A375 (cell line): ENCODE measurements at places on chromosomes 2 and 18. TPM values are rescaled to one million over a fixed set of nuclear protein-coding genes. Genes with fewer than 3 reads are reported as not detected.

Gene TTC21B
- total RNA-seq: 11.6 and 18.2 TPM in 2 replicates

Gene PJVK
- 1.4 and 1.6 TPM in 2 replicates for total RNA-seq

Gene LDLRAD4
- total RNA-seq: under 0.01 and 1.6 TPM in 2 replicates

Gene OXER1
- not detected in 2 replicates for total RNA-seq

Gene RNPEPL1
- total RNA-seq: 9.3 and 19.0 TPM in 2 replicates

Gene ACAA2
- 24.4 and 33.8 TPM in 2 replicates for total RNA-seq

Gene RAX
- not detected in 2 replicates for total RNA-seq

Gene WDR75
- total RNA-seq: 43.7 and 60.4 TPM in 2 replicates
